AG08395 (cell line): ENCODE measurements at places on chromosomes 3 and 15.
A peak's percentile ranks its signal among the peaks of the same experiment; 100 is the strongest.

GRCh38 chr15:92914768-92915221, 14.7 kb downstream of the CHD2 start:
- no peak for DNase-seq

DNA sequence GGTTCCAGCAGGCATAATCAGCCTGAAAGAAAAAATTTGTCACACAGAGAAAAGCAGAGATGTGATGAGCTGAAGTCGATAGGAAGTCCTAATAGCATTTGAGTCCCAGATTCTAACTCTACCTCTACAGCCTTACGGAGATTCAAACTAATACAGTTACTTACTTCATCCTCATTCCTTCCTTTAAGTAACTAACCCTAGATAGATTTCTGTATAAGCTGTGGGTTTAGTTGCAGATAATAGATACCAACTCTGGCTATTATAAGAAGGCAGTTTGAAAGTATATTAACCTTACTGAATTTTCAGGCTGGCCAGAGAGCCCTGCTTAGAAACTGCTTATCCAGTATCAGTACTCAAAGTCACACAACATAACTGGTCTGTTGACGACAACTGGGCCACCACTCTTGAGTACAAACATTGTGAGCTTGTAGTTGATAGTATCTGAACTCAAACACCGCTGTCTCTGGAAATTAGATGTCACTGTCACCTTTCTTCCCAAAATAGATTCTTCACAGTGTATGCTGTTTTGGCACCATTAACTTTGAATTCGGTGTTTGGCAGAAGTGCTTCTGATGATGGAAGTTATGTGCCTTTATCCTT, 484.3 kb downstream of the DIPK2A start:
- no peak for DNase-seq

DNA sequence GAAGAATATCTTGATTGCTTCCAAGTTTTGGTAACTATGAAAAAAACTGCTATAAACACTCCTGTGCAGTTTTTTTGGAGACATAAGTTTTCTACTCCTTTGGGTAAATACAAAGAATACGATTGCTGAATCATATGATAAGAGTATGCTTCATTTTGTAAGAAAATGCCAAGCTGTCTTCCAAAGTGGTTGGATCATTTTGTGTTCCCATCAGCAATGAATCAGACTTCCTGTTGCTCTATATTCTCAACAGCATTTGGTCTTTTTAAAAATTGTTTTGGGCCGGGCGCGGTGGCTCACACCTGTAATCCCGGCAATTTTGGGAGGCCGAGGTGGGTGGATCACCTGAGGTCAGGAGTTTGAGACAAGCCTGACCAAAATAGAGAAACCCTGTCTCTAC, 14.5 kb downstream of the BTD start:
- DNase-seq, result no peak

DNA sequence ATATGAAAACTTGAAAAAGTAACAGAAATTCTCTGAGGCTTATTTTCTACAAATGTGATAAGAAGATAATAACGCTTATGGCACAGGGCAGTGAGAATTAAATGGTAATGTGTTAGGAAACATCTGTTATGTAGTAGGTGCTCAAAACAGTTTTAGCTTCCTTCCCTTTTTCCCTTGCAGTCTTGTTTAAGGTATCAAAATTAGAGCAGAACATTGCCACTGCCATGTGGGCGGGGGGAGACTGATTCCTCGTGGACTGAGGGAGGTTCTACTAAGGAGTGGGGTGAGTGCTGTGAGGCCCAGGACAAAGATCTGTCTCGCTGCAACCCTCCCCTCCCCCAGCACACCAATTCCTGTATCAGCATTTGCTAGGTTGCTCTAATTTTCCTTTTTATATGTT, 702.4 kb downstream of the TUSC7 start:
- DNase-seq, result no peak

- DNase-seq, result no peak
Observed at GRCh38 chr3:23396746-23397145, 193.6 kb downstream of the UBE2E2 start.

GRCh38 chr3:69200384-69201068, 78.1 kb upstream of the LMOD3 start:
- DNase-seq, result no peak

DNA sequence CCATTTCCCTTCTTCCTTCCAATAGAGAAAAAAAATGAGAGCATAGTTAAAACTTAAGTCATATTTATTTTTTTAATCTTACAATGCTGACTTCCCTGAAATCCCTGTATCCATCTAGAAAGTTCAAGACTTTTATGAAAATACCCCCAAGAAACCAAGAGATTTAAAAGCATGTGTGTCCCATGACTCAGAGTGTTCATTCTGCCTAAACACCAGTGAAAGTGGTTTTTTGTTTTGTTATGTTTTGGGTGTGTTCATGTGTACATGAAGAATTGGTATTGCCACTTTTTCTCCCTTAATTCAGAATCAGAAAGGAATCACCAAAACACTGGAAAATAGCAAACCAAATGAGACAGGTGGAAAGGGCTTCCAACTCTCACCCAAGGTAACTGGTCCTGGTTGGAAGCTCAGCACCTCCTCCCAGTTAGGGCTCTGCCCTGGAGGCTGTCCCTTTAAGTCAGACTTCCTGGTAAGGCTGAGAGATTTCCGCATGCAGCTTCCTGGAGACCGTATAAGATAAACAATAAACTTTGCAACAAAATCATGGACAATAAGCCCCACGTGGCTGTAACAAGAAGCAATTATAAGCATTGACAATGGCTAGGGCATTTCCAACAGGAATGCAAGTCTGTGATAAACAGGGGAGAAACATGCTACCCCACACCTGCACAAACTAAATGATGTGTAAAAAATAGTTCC, 121.9 kb upstream of the ARHGEF3 start:
- DNase-seq, result peak; percentile 21

GRCh38 chr3:33046521-33046920, 50.4 kb downstream of the GLB1 start:
- no peak for DNase-seq

DNA sequence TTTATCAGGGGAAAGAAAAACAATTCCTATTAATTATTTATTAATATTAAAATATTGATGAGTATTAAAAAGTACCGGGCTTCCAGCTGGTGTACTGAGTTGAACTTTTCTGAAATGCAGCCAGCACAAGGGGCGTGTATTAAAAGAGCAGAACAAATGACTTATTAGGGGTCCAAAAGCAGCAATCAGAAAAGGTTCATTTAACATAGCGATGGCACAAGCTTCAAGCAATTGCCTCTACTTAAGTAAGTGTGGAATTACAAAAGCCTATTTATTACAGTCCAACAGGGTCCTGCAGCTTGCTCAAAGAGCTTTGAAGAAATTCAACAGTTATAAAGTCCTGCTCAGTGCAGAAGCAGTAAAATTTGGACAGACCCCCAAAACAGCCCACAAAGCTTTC, 285.6 kb downstream of the EPHA3 start:
- DNase-seq, result no peak

GRCh38 chr3:169085827-169086226, 577.7 kb downstream of the MECOM start:
- DNase-seq, result peak; percentile 88

GRCh38 chr3:149224736-149225594, 3.3 kb upstream of the CP start:
- DNase-seq, result peak; percentile 67

- DNase-seq, result no peak
Observed at GRCh38 chr3:37569991-37570390, 291.7 kb upstream of the CTDSPL start.

GRCh38 chr3:195087328-195087727, 183.6 kb downstream of the XXYLT1 start:
- DNase-seq, result no peak

GRCh38 chr3:169213956-169214355, 449.6 kb downstream of the MECOM start:
- no peak for DNase-seq

DNA sequence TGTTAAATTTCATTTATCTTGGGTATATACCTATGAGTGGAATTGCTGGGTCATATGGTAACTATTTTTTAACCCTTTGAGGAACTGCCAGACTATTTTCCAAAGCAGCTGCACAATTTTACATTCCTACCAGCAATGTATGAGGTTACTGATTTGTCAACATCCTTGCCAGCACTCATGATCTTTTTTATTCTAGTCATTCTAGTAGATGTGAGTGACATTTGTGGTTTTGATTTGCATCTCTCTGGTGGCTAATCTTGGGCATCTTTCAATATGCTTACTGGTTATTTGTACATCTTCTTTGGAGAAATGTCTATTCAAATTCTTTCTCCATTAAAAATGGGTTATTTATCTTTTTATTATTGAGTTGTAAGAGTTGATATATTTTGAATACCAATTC, 21.3 kb upstream of the LRRC58 start:
- DNase-seq, result no peak

DNA sequence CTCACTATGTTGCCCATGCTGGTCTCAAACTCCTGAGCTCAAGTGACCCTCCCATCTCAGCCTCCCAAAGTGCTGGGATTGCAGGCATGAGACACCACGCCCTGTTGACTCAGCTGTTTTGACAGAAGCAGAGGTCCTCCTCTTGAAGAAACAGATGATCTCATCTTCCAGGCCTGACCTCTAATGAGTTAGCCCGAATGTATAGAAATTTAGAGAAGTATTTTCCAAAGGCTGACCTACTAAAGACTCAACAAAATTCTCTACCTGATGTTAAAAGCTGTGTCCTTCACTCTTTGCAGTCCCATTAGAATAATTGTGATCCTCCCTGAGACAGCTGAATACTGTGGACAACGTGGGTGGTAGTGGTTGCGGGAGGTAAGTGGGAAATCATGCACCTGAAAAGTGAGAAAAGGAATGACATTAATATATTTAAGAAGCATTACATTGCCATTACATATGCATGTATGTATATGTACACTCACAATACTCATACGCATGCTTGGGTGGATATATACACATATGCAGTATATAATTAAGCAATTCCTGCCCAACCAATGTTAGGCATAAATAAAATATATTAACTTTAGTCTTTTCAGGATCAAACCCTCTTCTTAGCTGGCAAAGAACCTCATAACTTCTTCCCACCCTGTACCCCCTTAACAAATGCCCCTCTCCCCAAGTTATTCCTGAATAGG, 204.6 kb upstream of the NR2F2 start:
- DNase-seq, result no peak

- no peak for DNase-seq
Observed at GRCh38 chr3:7789324-7789723, 712.3 kb upstream of the LMCD1 start.

GRCh38 chr15:94256511-94256910, 25.1 kb downstream of the MCTP2 start:
- no peak for DNase-seq

DNA sequence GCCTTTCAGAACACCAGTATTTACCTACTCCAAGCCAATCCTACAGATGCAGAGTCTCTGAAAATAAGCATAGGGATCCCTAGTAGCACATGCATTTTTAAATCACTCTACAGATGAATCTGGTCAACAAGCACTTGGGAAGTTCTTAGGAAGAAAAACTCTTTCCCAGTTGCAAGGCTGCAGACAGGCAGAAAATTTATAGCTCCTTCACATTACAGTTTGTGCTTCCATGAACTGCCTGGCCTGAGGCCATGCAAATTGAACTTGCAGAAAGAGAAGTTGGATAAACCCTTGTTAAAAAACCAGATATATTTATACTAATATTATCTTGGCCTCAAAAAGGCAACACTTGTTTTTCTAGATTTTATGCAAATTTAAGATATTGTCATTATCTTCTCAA, 256.9 kb downstream of the EPHA3 start:
- DNase-seq, result no peak

DNA sequence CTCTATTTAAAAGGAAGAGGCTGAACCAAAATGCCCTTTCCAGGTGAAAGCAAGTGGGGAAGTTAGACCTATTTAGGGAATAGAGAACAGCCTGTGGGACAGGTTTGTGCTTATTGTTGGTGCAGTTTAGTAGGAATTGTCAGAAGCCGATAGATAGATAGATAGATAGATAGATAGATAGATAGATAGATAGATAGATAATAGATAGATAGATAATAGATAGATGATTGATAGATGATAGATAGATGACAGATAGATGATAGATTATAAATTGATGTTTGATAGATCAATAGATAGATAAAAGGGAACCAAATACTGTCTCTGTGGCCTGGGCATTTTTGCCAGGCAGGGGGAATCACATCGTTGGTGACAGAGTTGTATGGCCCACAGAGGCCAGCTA, 42.5 kb downstream of the SH3GL3 start:
- no peak for DNase-seq

DNA sequence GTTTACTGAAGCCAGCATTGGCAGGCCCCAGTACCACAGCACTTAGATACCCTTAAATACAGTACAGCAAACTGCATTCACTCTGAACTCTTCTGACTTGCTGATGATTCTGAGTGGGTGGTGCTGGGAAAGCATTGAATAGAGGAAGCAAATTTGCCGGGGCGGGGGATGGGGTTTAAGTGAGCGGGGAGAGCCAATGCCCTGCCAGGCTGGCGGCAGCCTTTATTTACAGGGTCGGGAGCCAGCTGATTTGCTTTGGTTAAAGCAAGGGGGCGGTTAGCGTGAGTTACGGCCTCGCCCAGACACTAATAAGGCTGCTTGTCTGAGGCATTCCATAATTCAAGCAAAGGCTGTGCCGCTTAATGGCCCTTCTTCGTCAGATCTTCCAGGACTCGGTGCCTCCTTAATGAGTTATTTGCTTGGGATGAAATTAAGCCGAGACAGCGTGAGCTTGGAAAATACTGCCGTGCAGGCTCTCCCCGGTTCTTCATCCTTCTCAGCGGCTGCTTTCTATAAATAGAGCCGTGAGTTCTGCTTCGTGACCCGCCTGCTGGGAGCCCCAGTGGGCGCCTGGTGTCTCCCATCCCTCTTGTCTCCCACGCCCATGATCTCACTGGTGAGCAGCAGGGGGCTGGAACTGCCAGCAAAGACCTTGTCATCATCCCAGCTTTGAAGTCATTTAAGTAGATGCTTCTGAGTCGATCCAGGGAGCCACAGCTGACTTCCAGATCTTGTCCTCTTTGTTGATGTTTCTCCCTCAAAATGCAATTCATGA, 25.8 kb downstream of the SPSB4 start:
- DNase-seq, result peak; percentile 61
